Activated naive CD4-positive, alpha-beta T cell treated with anti-CD3 and anti-CD28 coated beads, Interleukin-2, amount 10 ng/mL, durations not matched to agents 5 hours and 36 hours (primary cell): ENCODE measurements at places on chromosomes 1 and 21. TPM values are rescaled to one million over a fixed set of nuclear protein-coding genes. Genes with fewer than 3 reads are reported as not detected.

CFAP74 gene
- not detected for total RNA-seq

EXTL1 gene
- not detected for total RNA-seq

CHD5 gene
- 0.10 TPM for total RNA-seq

TTC22 gene
- total RNA-seq = 10.2 TPM

MROH9 gene
- total RNA-seq = not detected

CD1B gene
- total RNA-seq = not detected

LAPTM5 gene
- 591 TPM for total RNA-seq

DYNLT5 gene
- not detected for total RNA-seq

AMPD1 gene
- total RNA-seq = not detected

NUDT17 gene
- total RNA-seq = 3.9 TPM

CHIA gene
- total RNA-seq = not detected

KRTAP13-2 gene
- not detected for total RNA-seq

CDC42BPA gene
- 0.58 TPM for total RNA-seq

OR2T33 gene
- not detected for total RNA-seq

PIGR gene
- total RNA-seq = not detected

PLA2G2F gene
- total RNA-seq = not detected

C8B gene
- total RNA-seq = not detected

FAM78B gene
- total RNA-seq = 0.18 TPM
